Stimulated activated CD4-positive, alpha-beta T cell treated with anti-CD3 and anti-CD28 coated beads, TNF-alpha, amount 100 ng/mL, for 24 hours (primary cell): ENCODE measurements at places on chromosomes 16 and 17.

- DNase-seq = no peak
Observed at GRCh38 chr17:3740611-3741073, 16.9 kb downstream of the HASPIN start.

DNA sequence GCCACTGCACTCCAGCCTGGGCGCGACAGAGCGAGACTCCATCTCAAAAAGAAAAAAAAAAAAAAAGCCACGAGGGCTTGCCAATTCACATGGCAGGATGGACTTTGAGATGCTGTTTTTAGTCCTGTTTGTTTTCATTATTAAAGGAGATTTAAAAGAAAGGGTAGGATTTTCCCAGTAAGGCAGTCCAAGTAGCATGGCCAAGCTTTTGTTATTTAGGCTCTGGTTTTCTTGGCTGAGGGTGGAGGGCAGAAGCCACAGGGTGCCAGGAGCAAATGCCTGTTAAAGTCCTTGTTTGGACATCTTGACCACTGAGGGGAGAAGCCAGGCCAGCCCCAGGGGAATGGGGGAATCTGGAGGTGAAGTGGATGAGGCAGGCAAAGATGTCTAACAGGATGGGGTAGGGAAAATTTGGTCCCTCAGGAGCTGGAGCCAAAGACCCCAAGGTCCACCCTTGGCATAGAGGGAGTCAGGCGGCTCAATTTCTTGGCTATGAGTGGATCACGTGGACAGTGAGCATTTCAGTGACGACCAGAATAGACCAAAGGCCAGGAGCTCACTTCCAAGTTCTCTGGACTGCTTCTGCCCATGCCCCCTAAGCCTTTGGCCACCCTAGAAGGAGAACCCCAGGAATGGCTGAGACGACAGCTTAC lies 20.8 kb upstream of the PLLP start:
- no peak for DNase-seq

DNA sequence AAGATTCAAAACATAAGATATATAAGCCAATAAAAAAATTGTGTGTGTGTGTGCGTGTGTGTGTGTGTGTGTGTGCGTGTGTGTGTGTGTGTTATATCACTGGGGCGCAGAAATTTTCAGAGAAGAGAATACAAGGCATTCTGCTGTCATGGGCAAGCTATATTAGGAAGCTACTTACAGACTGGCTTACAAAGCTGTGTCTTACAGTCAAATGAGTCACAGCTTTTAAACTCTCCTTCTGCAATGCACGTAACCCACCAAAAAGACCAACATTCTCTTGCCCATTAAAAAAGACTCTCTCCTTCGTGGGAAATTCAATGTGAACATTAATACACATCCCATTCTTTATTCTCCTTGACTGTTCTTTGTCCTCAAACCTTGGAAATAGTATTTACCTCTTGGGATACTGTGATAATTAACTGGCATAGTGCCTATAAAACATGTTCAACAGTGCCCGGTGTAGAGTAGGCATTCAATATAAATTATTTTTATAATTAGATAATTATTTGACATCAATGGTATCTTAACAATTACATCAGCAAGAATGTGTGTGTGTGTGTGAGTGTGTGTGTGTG lies 860.4 kb upstream of the SOX9 start:
- DNase-seq = no peak

GRCh38 chr16:52099382-52099781 lies 447.6 kb downstream of the TOX3 start:
- no peak for DNase-seq

DNA sequence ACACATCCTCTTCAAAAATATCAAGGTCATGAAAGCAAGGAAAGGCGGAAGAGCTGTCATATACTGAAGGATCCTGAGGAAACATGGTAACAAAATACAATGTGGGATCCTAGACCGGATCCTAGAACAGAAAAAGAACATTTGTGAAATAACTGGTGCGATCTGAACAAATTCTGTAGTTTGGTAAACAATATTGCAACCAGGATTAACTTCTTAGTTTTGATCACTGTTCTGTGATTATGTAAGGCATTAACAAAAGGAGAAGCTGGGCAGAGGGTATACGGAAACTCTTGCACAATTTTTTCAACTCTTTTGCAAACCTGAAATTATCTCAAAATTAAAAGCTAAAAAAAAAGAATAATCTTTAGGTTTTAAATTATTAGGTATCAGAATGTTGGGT lies 109.7 kb downstream of the TRIM37 start:
- DNase-seq = no peak

DNA sequence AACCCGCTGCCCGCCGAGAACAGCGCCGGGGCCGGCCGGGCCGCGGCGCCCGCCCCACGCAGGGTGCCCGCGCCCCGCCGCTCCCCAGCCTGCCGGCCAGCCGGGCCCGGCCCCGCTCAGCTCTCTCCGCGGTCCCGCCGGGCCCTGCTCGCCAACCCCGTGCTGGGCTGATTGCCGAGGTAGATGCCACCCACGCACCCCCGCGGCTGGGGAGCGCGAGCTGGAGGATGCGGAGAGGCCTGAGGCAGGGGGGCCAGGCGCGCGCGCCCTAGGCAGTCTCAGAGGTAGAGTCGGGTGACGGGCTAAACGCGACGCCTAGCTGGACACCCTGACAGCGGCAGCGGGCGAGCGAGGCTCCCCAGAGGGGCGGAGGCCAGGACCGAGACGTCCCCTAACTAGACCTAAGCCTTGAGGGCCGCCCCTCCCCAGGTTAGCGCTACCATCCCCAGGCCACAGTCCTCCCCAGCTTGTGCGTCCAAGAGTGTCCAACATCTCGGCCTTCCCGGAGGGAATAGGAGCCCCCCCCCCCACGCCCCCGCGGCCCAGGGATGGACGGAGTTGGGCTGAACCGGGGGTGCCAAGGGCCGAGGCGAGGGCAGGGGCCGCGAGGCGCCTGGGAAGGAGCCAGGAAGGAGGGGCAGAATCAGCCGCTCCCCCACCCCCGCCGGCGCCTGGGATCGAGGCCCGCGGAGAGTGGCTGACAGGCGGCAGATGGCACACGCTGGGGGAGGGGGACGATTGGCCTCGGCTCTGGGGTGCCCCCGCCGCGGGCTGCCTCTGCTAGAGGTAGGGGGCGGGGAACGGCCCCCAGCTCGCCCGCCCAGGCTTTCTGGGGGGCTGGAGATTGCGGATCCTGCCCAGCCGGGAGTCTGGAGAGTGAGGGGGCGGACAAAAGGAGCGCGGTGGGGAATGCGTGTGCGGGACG lies 2.5 kb upstream of the ZNF423 start:
- peak; percentile 40 for DNase-seq

GRCh38 chr16:85850344-85850880 lies 48.5 kb upstream of the IRF8 start:
- no peak for DNase-seq

- DNase-seq = no peak
Observed at GRCh38 chr16:26787924-26788323, 278.8 kb upstream of the C16orf82 start.

DNA sequence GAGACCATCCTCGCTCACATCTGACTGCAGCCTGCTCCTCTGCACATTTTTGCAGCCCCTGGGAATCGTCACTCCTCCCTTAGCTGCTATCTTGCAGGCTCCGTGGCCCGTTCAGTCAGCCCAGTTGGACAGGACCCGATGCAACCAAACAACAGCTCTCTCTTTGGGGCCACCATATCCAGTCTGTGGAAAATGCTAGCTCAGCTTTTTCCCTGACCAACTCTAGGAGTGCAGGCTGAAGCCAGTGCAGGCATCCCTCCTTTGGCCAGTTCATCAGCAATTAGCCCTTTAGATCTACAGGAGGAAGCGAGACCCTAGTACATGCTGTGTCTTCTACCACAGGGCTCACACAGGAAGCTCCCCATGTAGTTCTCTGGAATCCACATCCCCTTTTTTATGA lies 182.1 kb downstream of the HS3ST3A1 start:
- DNase-seq = no peak

DNA sequence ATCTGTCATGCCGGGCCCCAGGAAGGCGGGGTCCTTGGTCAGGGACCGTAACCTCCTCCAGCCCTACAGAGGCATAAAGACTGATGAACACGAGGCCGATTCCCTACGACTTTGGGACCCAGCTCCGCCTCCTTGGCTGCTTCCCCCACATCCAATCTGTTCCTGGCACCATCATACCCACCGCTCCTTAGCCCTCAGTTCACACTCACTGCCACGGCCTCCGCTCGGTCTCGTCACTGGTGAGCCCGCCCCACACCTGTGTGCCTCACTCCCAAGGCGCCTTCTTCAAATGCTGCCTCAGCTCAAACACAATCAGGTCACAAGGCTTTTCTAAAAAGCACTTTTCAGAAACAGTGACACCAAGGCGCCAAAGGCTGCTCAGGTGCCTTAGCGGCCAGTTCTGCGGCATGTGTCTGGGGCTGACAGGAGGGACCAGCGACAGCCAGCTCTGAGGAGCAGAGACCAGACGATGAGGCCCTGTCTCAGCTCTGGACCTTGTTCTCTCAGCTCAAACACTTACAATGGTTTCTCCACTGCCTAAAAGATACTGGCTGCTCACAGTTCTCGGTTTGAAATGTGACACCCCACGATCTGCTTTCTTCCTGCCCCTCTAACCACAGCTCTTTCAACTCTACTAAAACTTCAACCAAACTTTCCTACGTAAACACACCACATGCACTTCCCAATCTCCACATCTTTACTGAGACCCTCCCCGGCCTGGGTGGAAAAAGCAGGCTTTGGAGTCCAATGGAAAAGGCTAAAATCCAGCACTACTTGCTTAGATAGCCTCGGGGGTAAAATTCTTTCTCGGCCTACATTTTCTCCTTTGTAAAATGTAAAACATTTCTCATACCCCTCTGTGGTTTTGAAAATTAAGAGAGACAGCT lies 33.2 kb downstream of the CYB5D2 start:
- DNase-seq = peak; percentile 27

DNA sequence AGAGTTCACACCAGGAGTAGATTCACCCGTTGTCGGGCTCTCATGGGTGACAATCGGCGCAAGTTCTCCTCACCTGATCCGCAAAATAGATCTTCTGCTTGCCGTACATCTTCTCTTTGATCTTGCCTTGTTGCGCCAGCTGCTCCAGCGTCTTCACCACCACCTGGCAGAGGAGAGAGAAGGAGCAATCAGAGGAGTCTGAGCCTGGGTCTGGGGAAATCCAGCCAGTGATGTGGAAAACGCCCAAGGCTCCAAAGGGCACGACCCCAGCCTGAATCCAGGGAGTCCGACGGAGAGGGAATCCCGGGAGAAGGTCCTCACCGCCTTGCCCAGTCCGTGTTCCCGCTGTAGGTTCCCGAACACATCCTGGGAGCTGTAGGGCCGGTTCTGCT lies 393 bp downstream of the PSMC3IP start:
- DNase-seq = no peak

- no peak for DNase-seq
Observed at GRCh38 chr16:77946823-77947222, 75.5 kb upstream of the CLEC3A start.
